Stimulated activated CD4-positive, alpha-beta T cell treated with anti-CD3 and anti-CD28 coated beads, Interleukin-4, amount 100 ng/mL, for 1 hour (primary cell): ENCODE measurements at places on chromosomes 1 and 21.

DNA sequence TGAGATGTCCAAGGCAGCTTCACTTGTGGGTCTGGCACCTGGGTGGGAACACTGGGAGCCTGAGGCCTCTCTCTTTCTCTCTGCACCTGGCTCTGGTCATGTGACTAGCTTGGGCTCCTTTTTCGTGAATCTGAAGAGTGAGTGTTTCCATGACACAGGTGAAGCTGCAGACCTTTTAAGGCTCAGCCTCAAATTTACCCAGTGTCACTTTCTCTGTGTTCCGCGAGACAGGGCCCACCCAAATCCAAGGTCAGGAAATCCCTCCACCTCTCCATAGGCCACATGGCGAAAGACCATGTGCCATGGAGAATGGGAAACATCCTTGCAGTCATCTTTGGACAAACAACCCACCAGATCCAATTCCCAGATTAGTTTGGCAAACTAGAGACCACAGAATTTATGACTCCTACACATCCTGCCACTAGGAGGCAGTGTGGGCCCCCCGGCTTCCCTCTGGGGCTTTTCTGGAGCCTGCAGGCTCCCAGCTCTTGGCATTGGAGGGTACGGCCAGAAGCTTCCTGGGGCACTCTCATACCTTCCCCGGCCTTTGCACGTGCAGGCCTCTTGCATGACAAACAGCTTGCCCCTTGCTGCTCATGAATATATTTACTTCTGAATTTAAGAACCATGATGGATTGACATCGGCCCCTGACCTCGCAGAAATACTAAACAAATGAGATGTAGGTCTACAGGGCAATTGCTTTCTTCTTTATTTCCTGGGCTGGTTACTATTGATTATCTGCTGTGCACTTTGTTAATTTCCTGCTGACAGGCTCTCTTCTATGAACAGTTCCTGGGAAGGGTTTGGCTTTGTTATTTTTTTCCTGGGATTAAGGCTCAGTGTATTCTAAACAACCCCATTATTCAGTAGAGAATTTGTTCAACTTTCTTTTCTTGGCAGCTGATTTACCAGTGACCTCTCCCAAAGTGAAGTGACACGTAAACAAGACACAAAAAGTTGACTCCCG, 180.7 kb downstream of the KAZN start:
- peak; percentile 18 for DNase-seq

- DNase-seq: no peak
Observed at GRCh38 chr1:216888731-216889130, 165.5 kb upstream of the ESRRG start.

GRCh38 chr1:7535934-7536878, 234.9 kb upstream of the VAMP3 start:
- no peak for DNase-seq

DNA sequence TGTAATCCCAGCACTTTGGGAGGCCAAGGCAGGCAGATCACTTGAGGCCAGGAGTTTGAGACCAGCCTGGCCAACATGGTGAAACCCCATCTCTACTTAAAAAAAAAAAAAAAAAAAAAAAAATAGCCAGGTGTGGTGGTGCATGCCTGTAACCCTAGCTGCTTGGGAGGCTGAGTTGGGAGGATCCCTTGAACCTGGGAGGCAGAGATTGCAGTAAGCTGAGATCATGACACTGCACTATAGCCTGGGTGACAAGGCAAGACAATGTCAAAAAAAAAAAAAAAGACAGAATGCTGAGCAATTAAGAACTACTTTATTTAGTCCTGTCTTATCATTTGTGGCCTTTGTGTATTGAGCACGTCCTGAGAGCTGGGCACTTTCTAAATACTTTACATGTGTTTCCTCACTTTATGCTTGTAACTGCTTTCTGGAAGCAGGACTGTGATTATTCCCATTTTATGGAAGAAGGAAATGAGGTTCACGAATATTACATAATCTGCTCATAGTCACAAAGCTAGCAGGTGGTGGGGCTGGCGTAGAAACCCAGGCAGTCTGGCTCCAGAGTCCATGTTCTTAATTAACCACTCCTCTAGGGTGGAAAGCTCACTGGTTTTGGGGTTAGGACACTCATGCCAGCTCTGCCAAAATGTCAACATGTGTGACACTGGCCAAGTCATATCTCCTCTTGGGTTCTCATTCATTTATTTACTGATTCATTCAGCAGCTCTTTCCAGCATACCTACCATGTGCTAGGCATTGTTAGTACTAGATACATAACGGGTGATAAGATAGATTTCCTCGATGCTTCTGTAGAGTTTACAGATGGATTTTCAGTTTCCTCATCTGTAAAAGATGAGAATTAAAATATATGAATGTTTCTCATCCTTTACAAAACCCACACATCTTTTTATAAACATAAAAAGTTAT, 57.7 kb downstream of the DDR2 start:
- no peak for DNase-seq

- no peak for DNase-seq
Observed at GRCh38 chr1:97870589-97870988, 50.2 kb downstream of the DPYD start.

- no peak for DNase-seq
Observed at GRCh38 chr1:214290424-214291037, 9.6 kb downstream of the SMYD2 start.

DNA sequence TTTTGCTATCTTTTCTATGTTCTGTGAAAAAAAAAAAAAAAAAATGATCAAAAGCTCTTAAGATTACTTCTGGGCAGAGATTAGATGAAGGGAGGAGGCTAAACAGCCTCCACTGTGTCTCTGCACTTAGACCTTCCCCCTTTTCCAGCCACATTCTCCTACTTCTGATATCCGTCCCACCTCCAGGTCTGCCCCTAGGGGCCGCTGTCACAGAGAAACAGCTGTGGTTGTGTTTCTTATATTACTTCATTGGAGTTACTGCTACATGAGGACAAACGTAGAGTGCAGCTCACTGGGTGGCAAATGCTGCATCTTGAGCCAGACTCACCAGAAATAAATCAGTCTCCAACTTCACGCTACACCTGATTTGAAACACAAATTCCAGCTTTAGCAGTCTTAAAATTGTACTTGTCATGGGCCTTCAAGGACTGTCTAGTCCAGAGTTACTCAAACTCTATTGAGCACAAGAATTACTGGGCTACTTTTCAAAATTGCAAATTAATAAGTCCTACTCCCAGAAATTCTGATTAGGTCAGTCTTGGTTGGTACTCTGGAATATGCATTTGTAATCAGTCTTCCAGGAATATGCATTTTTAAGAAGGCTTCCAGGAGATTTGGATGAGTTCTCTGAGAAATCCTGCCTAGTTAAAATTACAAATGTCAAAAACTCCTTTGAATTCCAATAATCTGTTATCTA, 125.2 kb upstream of the PTBP2 start:
- peak; percentile 6 for DNase-seq

DNA sequence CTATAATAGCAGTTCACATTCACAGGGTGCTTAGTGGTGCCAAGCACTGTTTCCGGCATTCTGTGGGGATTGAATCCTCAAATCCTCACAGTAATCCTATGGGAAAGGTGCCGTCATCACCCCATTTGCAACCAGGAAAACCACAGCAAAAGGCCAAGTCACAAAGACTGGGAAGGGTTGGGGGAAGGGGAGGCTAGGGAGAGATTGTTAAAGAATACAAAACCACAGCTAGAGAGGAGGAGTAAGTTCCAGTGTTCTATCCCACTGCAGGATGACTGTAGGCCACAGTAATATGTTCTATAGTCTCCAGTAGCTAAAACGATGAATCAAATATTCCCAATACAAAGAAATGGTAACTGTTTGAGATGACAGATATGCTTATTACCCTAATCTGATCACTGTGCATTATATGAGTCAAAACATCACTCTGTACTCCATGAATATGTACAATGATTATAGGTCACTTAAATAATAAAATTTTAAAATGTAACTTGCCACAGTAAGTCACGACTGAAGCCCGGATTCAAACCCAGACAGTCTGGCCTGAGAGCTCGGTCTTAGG, 256.8 kb downstream of the TOMM20 start:
- DNase-seq: no peak

DNA sequence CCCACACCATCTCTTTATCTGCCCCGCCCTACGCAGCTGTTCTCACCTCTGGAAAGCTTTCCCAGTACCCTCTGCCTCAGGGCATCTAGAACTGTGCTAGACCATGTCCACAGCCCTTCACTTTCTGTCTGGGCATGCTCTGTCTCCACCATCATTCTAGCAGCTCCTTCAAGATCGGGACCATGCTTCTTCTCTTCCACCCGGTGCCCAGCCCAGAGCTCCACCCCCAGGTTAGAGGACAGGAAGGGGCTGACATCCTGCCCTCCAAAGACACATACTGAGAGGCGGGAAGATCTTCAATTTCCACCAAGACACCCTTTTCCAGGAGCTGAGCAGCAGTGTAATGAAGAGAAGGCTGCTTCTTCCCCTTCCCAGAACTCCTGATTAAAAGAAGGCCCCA, 27.7 kb upstream of the MEF2D start:
- no peak for DNase-seq

- DNase-seq: no peak
Observed at GRCh38 chr21:42672699-42673458, 19.5 kb downstream of the PDE9A start.

- no peak for DNase-seq
Observed at GRCh38 chr1:162649583-162649982, 17.3 kb downstream of the DDR2 start.

- DNase-seq: no peak
Observed at GRCh38 chr1:159663552-159663951, 50.8 kb downstream of the CRP start.

DNA sequence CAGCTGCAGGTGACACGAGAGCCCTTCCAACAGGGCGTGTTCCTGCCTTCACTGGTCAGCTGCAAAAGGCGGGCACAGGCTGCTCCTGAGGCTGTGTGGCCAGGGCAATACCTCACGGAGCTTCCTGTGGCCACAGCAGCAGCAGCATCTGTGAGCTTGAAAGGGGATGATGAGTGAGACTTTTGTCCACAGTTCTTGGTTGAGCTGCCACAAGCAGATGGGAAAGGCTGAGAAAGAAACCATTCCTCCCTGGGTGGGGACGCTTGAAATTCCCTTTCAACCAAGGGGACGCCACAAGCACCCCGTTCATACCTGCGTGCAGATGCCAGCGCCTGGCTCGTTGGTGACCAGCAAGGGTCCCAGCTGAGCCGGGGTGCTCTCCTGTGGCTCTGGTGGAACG, 37.6 kb downstream of the B3GALT5 start:
- no peak for DNase-seq

- DNase-seq: no peak
Observed at GRCh38 chr1:198191117-198191516, 34.3 kb downstream of the NEK7 start.

DNA sequence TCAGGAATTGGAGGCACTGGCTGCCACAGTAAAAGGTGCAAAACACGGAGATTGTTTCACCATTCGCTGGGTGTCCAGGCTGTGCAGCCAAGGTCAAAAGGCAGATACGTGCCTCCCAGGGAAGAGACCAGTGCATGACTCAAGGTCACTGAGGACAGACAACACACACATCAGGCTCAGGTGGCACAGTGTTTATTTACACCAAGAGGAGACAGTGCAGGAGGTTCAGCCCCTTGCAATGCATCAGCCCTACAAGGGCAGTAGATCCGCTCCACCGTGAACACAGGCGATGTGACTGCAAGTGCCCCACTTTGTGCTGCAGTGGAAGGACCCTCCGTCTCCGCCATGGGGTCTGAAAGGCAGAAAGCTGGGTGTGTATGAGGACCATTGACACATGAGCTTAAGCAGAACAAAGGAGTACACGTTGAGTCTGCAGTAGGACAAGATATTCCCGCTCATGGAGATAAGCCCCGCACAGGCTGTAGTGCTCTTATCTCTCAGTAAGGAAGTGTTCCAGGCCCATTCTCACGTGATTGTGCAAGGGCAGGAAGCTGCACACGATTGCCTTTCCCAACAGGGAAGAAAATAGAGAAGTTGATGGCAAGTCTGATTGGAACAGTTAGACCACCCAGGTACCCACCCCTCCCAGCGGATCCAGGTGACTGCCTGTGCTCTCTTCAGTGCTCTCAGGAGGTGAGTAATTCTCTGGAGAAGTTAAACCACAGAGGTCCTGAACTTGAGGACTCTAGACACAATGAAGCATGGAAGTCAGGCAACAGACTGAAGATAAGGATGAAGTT, 37.5 kb upstream of the QSOX1 start:
- no peak for DNase-seq

- DNase-seq: no peak
Observed at GRCh38 chr1:199010933-199011332, 372.1 kb downstream of the PTPRC start.

GRCh38 chr1:117582451-117582850, 23.4 kb upstream of the TENT5C start:
- DNase-seq: no peak

DNA sequence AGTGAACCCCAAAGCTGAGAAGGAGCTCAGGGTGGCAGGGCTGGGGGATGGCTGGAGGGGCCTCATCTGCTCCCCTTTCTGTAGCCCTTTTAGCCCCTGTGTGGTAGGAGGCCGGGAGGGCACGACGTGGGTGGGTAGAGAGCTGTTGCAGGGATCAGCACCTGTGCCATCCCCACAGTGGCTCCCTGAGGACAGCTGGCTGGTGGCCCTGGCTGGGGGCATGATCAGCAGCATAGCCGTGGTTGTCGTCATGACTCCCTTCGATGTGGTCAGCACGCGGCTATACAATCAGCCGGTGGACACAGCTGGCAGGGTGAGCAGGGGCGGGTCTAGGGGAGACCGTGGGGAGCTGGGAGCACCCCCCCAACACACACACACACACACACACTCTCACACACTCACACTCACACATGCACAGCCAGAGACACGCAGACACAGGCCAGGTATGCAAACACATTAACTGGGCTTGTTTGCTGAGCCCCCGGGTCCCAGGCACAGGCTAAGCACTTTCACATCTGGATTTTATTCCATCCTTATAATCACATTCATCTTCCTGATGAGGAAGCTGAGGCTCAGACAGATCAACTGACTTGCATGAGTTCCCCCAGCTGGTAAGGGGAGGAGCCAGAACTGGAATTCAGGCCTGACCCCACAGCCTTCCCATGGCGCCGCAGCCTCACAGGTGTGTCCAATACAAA, 2.5 kb downstream of the SLC25A34 start:
- no peak for DNase-seq

GRCh38 chr1:11516961-11517635, 38.1 kb downstream of the DISP3 start:
- no peak for DNase-seq

DNA sequence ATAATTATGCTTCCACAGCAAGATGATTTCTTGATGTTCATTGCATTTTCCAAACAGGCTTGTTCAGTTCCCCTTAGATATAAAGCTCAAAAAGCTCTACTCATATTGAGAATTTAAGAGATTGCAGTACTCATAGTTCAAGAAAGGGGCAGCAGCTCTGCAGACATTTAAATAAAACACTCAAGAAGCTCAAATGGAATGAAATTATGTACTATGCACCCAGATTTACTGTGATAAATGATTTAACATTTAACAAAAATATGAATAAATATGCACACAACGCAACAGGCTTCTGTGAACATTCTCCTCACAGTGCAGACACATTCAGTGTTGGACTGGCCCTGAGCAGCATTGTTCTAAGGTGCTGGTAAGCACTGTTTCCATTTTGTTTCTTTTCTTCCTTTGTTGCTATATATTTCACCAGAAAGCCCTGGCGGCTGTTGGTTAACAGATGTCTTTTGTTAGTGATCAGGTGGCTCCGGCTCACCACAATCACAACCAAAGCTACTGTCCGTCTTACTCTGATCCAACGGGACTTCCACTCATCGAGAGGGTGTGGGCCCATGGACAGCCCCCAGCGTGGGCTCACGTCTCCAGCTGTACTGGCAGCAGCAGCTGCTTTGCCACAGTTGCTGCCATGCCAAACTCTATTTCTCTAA, 1440.3 kb downstream of the NCAM2 start:
- DNase-seq: no peak

- DNase-seq: no peak
Observed at GRCh38 chr1:237390823-237391222, 348.8 kb downstream of the RYR2 start.

GRCh38 chr1:65009176-65009575, 42.8 kb upstream of the JAK1 start:
- no peak for DNase-seq
